Muscle of back (tissue), 13 donors: ENCODE measurements at places on chromosomes 13 and 19. TPM values are rescaled to one million over a fixed set of nuclear protein-coding genes. Genes with fewer than 3 reads are reported as not detected.

Gene ING1
- 9.6 TPM for polyA plus RNA-seq

- DNase-seq = no peak
Observed at GRCh38 chr19:14629557-14629956, 45.1 kb downstream of the ADGRE3 start.

GRCh38 chr13:108779308-108779707 lies 149.9 kb downstream of the MYO16 start:
- no peak for DNase-seq

Gene IFNL1
- polyA plus RNA-seq = not detected

Gene RFC3
- 15.2 TPM for polyA plus RNA-seq

GRCh38 chr13:34634448-34634847 lies 307.6 kb upstream of the NBEA start:
- DNase-seq = no peak

Gene PET100
- polyA plus RNA-seq = 86.9 TPM

GRCh38 chr13:90547272-90547790 lies 800.2 kb upstream of the MIR17HG start:
- DNase-seq = no peak

- DNase-seq = no peak
Observed at GRCh38 chr19:3452171-3452941, 28.0 kb downstream of the SMIM24 start.

Gene SYNE4
- polyA plus RNA-seq = 0.52 TPM

Gene SPTBN4
- 0.56 TPM for polyA plus RNA-seq

Gene SERPINE3
- 0.71 TPM for polyA plus RNA-seq

DNA sequence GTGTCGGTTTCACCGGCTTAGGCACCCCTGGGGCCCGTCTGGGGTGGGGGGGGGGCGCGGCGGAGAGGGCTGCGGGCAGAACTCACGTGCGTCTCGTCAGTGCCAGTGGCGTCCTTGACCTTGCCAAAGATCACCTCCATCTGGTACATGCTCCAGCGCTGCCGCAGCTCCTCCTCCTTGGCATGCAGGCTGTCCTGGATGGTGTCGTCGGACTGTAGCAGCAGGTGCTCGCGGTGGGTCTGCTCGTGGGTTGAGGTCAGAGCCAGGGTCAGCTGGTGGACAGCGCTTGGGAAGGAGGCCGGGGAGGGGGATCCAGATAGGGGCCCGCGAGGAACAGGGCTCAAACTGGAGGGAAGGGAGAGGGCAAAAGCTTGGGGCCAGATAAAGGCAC lies 4.7 kb upstream of the RGL3 start:
- no peak for DNase-seq

- no peak for DNase-seq
Observed at GRCh38 chr13:103299079-103299478, 232.9 kb upstream of the SLC10A2 start.

DNA sequence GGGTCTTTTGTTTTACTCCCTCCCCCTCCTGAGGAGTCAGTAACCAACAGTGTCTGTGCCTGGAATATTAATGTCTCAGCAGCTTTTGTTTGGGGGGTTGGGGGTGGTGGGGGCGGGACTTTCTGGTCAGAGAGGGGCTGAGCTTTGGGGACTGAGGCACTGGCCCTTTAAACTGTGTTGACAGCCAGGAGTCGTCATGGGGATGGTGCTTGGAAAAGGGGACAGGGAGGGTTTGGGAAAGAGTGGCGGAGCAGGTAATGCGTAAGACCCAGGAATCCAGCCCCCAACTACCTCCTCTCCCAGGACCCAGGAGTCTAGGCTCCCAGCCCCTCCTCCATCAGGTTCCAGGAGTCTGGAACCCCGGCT lies 5.2 kb downstream of the CADM4 start:
- DNase-seq = no peak

DNA sequence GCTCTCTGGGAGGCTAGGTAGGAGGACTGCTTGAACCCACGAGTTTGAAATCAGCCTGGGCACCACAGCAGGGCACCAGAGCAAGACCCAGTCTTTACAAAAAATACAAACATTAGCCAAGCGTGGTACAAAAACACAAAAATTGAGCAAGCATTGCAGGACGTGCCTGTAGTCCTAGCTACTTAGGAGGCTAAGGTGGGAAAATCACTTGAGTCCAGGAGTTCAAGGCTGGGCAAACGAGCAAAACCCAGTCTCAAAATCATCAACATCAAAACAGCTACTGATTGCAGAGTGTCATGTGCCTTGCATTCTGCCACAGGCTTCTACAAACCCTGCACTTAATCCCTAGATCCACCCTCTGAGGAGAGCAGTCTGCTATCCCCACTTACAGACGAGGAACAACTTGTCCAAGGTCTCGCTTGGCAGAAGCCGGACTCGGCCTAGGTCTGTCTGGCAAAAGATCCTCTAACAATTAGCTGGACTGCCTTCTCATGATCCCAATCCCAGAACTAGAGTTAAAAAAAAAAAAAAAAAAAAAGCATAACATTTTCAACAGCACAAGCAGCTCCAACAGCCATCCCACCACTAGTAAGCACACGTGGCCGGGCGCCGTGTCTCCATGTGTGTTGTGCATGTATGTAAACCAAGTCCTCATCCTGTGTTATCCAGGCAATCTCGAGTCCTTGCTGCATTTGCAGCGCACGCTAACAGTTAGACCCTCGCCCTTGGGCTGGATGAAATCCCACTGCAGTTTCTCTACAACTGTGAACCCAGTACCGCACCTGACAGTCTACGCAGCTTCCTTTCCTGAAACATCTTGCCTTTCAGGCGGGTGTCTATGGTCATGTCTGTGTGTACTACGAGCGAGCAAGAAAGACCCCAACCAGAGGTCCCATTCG lies 2.0 kb downstream of the PPP6R1 start:
- DNase-seq = no peak
